Activated T-cell treated with anti-CD3 and anti-CD28 coated beads for 4 hours (primary cell): ENCODE measurements at places on chromosomes 4 and X.

DNA sequence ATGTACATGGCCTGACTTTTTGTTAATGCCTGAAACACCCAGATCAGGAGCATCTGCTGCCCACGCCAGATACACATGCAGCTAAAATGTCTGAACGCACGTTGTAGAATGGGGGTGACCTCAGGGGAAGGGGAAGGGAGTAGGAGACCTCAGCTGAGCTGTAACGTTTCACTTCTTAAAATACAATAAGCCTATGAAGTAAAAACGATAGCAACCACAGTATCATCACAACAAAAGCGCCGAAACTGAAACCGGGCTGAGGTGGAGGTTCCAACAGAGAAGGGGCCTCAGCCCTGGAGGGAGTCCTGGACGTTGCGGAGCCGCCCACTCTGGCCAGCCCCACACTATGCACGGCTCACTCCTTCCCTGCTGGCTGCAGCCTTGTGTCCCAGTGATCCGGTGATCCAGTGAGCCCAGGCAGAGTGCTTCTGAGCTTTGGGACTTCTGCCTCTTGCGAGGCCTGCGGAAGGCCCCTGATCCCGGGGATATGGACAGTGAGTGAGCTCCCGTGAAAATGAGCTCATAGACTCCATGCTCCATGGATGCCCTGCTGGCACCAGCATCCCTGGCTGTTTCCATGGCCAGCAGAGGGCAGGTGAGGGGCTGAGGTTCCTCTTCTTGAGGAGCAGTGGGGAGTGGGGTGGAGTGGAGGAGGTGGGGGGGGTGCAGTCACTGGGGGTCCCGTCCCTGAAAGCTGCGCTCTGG, 52.0 kb downstream of the HMX1 start:
- DNase-seq: no peak

GRCh38 chr4:15291122-15291521, 136.7 kb upstream of the C1QTNF7 start:
- no peak for DNase-seq

DNA sequence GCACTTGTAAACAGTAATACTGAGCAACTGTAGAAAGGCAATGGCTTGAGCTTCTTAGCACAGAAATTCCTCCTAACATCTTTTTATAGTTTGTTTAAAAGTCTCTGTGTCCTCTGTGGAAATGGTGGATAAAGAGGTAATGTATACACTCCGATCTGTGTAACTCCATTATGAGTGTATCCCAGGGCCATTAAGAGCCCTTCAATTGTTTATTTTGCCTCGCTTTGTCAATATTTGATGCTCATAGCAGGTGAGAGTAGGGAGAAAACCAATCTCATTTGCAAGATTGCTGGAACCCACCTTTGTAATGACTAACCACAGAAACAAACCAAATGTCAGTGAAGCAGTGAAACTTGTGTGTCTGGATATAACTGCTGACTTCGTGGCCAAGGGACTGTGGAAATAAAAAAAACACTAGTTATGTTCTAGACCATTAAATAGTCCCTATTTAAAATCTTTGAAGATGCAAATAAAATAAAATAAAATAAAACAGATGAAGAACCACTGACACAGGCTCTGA, 598.2 kb upstream of the BOD1L1 start:
- DNase-seq: no peak

DNA sequence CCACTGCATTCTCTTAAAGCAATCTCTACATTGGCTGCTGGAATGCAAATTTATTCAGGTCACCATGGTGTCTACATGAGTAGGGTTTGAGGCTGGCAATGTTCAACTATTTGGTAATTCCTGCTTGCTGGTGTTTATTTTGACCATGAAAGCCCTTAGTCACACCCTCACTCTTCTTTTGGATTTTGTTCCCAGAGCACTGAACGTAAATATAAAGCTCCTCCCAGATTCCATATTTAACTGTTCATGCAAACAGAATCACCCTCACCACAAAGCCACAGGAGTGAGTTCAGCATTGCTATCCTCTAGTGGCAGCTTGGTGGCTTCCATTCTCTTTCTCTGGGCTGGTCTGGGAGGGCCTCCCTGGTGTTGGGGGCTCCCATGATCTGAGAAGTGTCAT, 82.8 kb downstream of the LNX1 start:
- no peak for DNase-seq

GRCh38 chr4:73692254-73692653, 48.1 kb upstream of the CXCL8 start:
- no peak for DNase-seq

GRCh38 chrX:106670631-106671030, 55.9 kb upstream of the RNF128 start:
- DNase-seq: no peak
